ENCODE measurements at places on chromosomes 3 and 15. TPM values are rescaled to one million over a fixed set of nuclear protein-coding genes. Genes with fewer than 3 reads are reported as not detected.

Gene SEC61A1
- 156 TPM for total RNA-seq

- H3K4me1 ChIP-seq, result no peaks in the 10 kb centered on the region
- H3K27ac ChIP-seq, result no peak overlapping the region
- no peaks in the 10 kb centered on the region for H3K27me3 ChIP-seq
- no peak overlapping the region for H3K4me3 ChIP-seq
These were observed 237.5 kb upstream of the IL12A start for GRCh38 chr3:159751146-159751545.

DNA sequence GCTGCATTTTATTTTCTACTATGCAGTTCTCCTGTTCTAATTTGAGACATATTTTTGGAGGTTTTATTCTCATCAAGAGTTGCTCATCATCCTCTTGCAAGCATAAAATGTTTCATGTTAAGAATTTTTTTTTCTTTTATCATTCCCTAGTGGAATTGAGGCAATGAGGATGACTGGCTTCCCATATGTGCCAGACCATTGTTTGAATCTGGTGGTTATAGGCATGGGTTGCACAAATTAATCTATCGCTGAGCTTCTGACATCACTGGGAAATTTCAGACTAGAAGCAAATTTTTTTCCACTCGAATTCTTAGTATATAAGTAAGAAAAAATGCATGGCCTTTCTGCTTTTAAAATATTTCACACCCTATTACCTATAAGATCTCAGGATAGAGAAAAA lies 279.1 kb upstream of the PLSCR5 start:
- H3K27ac ChIP-seq, result no peak overlapping the region
- no peak overlapping the region for H3K4me3 ChIP-seq
- H3K4me1 ChIP-seq, result no peaks in the 10 kb centered on the region
- DNase-seq, result no peak

- no peak for DNase-seq
- H3K27me3 ChIP-seq, result no peaks in the 10 kb centered on the region
- no peak overlapping the region for H3K27ac ChIP-seq
- H3K4me3 ChIP-seq, result no peak overlapping the region
These were observed 571.9 kb upstream of the ZNF385D start for GRCh38 chr3:22322861-22323260.

DNA sequence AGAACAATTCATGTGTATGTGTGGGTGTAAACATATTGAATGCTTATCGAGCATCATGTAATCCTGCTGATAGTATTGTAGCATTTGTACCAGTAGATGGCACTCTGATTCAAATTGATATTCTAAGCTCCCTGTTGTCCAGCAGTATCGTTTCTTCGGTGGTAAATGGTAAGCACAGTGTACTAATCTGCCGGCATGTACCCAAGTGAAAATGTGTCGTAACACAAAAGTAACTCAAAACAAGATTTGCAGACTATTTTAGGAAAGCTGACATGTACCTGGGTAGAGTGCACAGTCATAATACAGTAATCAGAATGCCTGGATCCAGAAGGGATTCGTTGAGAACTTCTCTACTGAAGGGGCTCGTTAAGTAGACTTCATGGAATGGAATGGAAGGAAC lies 31.7 kb upstream of the MNS1 start:
- H3K36me3 ChIP-seq, result no peaks in the 10 kb centered on the region
- H3K27ac ChIP-seq, result no peak overlapping the region
- DNase-seq, result no peak
- H3K4me1 ChIP-seq, result no peaks in the 10 kb centered on the region
- H3K27me3 ChIP-seq, result no peaks in the 10 kb centered on the region
- no peak overlapping the region for H3K4me3 ChIP-seq

Gene PAQR5
- 1.9 TPM for total RNA-seq

DNA sequence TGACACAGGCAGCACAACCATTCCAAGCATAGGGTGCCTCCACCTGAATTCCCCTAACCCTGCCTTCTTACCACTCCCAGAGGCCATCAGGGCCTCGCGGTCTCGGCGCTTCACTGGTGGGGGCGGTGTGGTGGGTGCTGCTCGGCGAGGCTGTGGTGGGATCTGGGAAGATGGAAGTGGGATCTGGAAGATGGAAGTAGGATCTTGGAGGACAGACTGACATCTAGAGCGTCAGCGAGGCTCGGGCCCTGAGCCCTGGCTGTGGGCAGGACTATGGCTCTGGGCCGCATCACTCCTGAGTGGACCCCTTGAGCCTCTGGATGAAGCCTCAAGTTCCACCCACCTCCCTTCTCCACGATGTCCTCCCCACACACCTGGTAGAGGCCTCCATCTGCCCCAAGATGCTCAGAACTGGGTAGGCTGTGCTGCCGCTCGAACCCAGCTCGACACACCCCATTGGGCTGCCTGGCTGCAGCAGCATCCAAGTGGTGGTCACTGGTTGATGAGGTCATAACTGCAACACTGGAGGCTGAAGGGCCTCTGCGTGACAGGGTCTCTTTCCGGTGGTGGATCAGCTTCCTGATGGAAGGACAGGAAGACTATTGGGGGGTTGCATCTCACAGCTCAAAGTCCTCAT lies 3.6 kb downstream of the NCKIPSD start:
- no peak overlapping the region for H3K4me3 ChIP-seq
- no peaks in the 10 kb centered on the region for H3K27me3 ChIP-seq
- H3K36me3 ChIP-seq, result peaks cover 15% of the 10 kb centered on the region

Gene PPARG
- total RNA-seq, result 17.9 TPM

Gene PIF1
- total RNA-seq, result 2.8 TPM

- H3K4me1 ChIP-seq, result no peaks in the 10 kb centered on the region
- no peak overlapping the region for H3K27ac ChIP-seq
- DNase-seq, result no peak
- no peak overlapping the region for H3K4me3 ChIP-seq
- no peaks in the 10 kb centered on the region for H3K27me3 ChIP-seq
These were observed 121.3 kb upstream of the CHL1 start for GRCh38 chr3:75260-75659.

DNA sequence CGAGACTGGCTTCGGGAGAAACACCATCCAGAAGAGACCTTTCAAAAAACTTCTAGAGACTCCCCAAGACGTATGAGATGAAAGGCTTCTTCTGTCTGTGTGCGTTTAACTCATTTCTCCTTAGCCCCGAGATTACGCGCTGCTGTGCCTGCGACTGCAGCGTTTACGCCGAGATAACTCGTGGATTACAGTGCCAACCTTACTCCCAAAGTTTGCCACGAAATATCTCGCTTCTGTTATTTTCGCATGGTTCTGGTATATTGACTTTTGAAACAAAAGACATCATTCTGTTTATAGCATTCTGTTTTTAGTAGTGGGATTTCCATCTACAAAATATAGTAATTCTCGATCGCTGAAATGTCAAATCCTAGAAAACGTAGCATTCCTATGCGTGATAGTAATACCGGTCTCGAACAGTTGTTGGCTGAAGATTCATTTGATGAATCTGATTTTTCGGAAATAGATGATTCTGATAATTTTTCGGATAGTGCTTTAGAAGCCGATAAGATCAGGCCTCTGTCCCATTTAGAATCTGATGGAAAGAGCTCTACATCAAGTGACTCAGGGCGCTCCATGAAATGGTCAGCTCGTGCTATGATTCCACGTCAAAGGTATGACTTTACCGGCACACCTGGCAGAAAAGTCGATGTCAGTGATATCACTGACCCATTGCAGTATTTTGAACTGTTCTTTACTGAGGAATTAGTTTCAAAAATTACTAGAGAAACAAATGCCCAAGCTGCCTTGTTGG lies 467 bp downstream of the PGBD4 start:
- no peaks in the 10 kb centered on the region for H3K27me3 ChIP-seq
- H3K4me1 ChIP-seq, result no peaks in the 10 kb centered on the region
- no peak overlapping the region for H3K27ac ChIP-seq
- H3K4me3 ChIP-seq, result peak overlapping the region; percentile 69

Gene SPINK8
- not detected for total RNA-seq

Gene TNNC1
- total RNA-seq, result 4.7 TPM

DNA sequence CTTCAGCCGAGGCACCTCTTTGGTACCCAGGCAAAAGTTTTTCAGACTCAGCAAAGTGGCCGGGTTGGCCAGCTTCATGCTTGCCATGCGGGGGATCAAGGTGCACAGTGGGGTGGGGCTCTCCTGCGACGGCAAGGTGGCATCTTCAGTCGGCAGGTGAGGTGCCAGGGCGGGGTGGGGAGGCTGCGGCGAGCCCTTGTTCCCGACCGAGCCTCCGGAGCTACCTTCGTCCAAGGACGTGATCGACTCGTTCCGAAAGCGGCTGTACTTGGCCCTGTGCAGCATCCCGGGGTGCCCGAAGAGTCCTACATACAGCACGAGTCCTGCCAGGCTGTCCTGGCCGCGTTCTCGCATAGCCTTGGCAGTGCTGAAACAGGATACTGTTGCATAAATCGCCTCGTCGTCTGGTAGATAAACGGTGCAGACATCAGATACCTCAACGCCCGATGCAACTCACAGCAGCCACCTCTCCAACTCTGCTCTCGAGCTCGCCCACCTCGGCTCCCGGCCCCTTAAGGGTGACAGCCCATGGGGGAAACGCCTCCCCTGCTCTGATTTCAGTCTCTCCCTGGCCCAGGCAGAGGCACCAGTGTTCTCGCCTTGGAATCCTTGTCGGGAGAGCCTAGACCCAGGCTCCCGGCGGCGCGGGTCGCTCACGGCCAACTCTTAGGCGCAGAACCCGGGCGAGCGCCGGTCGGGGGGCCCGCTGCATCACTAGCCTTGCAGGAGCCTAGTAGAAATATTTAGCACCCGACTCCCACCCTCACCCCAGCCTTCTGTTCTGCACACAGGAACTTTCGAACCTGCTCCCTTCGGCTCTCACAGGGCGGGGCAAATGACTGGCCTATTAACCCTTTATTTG lies 826 bp downstream of the SHC4 start:
- DNase-seq, result peak; percentile 78
- H3K4me3 ChIP-seq, result peak overlapping the region; percentile 21
- H3K27ac ChIP-seq, result peak overlapping the region; percentile 83
- H3K27me3 ChIP-seq, result no peaks in the 10 kb centered on the region
- H3K4me1 ChIP-seq, result peaks cover 2% of the 10 kb centered on the region

Gene CYP8B1
- total RNA-seq, result not detected

- H3K4me1 ChIP-seq, result no peaks in the 10 kb centered on the region
- no peaks in the 10 kb centered on the region for H3K27me3 ChIP-seq
- peak; percentile 41 for DNase-seq
- H3K36me3 ChIP-seq, result no peaks in the 10 kb centered on the region
- no peak overlapping the region for H3K27ac ChIP-seq
These were observed 40.5 kb downstream of the SEMA3G start for GRCh38 chr3:52404391-52404790.

DNA sequence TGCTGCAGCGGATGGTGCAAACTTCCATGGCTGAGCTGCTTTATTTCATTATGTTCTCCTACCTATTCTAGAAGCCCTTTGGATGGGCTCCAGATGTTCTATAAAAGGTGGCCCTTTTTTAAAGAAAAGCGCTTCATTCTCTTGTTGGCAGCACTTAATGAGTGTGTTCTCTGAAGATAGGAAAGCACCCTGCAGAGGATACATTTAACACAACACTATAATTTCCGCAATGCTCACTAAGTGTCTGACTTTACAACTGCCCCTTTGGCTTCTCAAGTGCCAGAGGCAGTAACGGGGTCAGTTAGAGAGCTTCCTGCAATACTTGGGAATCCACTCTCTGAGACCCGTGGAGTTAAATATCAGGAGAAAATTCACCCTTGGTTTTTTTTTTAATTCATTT lies 88.1 kb downstream of the MDFIC2 start:
- no peak overlapping the region for H3K27ac ChIP-seq
- no peaks in the 10 kb centered on the region for H3K4me1 ChIP-seq
- no peak overlapping the region for H3K4me3 ChIP-seq
- H3K27me3 ChIP-seq, result no peaks in the 10 kb centered on the region

Gene ATP13A4
- total RNA-seq, result 0.10 TPM

GRCh38 chr15:90402767-90403166 lies 14.7 kb downstream of the IQGAP1 start:
- H3K4me1 ChIP-seq, result peaks cover 14% of the 10 kb centered on the region
- no peaks in the 10 kb centered on the region for H3K36me3 ChIP-seq
- H3K27me3 ChIP-seq, result no peaks in the 10 kb centered on the region
- peak overlapping the region; percentile 72 for H3K27ac ChIP-seq

DNA sequence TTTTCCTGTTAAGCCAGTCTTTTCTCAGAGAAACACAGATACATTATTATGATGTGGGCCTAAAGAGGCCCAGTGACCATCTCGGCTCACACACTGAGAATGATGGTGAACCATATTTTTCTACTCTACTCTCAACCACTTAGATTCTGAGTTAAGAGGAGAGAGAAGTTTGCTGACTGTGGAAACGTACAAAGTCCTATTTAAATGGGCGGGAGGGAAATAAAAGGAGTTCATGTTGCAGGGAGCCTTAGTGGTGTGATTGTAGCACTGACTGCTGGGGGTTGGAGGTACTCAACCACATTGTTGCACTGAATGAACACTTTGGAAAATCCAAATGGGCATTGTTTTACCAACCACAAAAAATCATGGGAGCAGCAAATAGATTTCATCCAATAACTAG lies 51.0 kb downstream of the ATP8B4 start:
- no peak overlapping the region for H3K27ac ChIP-seq
- DNase-seq, result no peak
- no peaks in the 10 kb centered on the region for H3K36me3 ChIP-seq
- H3K4me1 ChIP-seq, result no peaks in the 10 kb centered on the region
